H1 (cell line): ENCODE measurements at places on chromosomes 7 and 10. TPM values are rescaled to one million over a fixed set of nuclear protein-coding genes. Genes with fewer than 3 reads are reported as not detected.

DNA sequence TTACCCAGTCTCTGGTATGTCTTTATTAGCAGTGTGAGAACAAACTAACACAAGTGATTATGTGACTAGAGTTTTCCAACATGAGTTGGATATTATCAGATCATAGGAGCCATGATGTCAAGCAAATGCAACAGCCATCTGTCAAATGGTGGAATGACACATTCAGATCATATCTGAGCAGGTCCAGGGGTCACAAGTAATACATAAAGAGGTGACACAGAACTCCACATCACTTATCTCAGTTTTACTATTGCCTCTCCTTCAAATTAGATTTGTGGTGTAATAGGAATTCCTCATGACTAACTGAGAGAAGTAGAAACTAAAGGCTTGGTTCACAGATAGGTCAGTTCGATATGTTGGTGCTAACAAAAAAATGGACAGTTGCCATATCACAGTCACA, 12.2 kb upstream of the SAMD9L start:
- no peaks in the 10 kb centered on the region for H3K36me3 ChIP-seq
- DNase-seq, result no peak
- no peak overlapping the region for H3K4me3 ChIP-seq
- H3K27me3 ChIP-seq, result no peaks in the 10 kb centered on the region

- no peaks in the 10 kb centered on the region for H3K4me1 ChIP-seq
- H3K27me3 ChIP-seq, result no peaks in the 10 kb centered on the region
- H3K27ac ChIP-seq, result no peak overlapping the region
Measured at GRCh38 chr10:26454891-26455290, 16.8 kb downstream of the APBB1IP start.

- H3K36me3 ChIP-seq, result no peaks in the 10 kb centered on the region
Measured at GRCh38 chr10:34078017-34078744, 736.9 kb downstream of the PARD3 start.

SPDYE5 gene
- total RNA-seq, result not detected in 2 replicates

- no peaks in the 10 kb centered on the region for H3K36me3 ChIP-seq
- no peaks in the 10 kb centered on the region for H3K27me3 ChIP-seq
- H3K4me3 ChIP-seq, result no peak overlapping the region
- H3K4me1 ChIP-seq, result peaks cover 12% of the 10 kb centered on the region
Measured at GRCh38 chr10:77149706-77150105, 487.9 kb downstream of the KCNMA1 start.

GRCh38 chr7:113144817-113145216, 26.5 kb upstream of the SMIM30 start:
- no peak overlapping the region for H3K4me3 ChIP-seq
- no peaks in the 10 kb centered on the region for H3K4me1 ChIP-seq
- H3K27me3 ChIP-seq, result no peaks in the 10 kb centered on the region
- H3K27ac ChIP-seq, result no peak overlapping the region

DNA sequence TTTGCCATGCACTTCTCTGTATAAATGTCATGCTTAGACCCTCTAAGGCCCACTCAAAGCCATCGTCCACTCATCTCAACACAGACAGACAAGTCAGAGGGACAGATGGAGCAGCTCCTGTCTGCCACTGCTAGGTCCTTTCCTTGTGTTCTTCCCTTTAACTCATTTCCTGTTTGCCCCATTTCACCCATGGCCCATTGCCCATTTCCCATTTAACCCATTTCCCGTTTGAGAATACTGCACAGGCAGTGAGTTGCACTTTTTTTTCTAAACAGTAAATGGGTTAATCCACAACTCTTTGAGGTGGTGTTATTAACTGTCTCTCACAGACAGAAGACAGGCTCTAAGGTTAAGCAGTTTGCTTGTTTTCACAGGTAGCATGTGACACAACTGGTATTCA, 179.3 kb downstream of the NPSR1 start:
- no peak overlapping the region for H3K4me3 ChIP-seq
- no peak for DNase-seq
- no peak overlapping the region for H3K27ac ChIP-seq
- H3K36me3 ChIP-seq, result no peaks in the 10 kb centered on the region
- peaks cover 2% of the 10 kb centered on the region; the same call in 1 of the 2 replicates for H3K4me1 ChIP-seq
- no peaks in the 10 kb centered on the region for H3K27me3 ChIP-seq

GRCh38 chr10:36888925-36889573, 236.3 kb upstream of the ANKRD30A start:
- H3K27me3 ChIP-seq, result no peaks in the 10 kb centered on the region
- DNase-seq, result peak; percentile 73
- no peaks in the 10 kb centered on the region for H3K36me3 ChIP-seq
- no peak overlapping the region for H3K4me3 ChIP-seq
- no peaks in the 10 kb centered on the region for H3K4me1 ChIP-seq
- H3K27ac ChIP-seq, result no peak overlapping the region

LRIT1 gene
- total RNA-seq, result not detected in 2 replicates

GRCh38 chr7:47285860-47286491, 295.9 kb downstream of the TNS3 start:
- peaks cover 7% of the 10 kb centered on the region; the same call in 1 of the 2 replicates for H3K36me3 ChIP-seq
- no peak overlapping the region for H3K4me3 ChIP-seq
- H3K27me3 ChIP-seq, result no peaks in the 10 kb centered on the region
- no peak for DNase-seq
- no peak overlapping the region for H3K27ac ChIP-seq

GRCh38 chr10:29174389-29174788, 114.5 kb upstream of the LYZL1 start:
- no peak for DNase-seq
- no peaks in the 10 kb centered on the region for H3K4me1 ChIP-seq
- H3K27ac ChIP-seq, result no peak overlapping the region
- H3K36me3 ChIP-seq, result no peaks in the 10 kb centered on the region; the same call in 1 of the 2 replicates
- H3K4me3 ChIP-seq, result no peak overlapping the region
- no peaks in the 10 kb centered on the region for H3K27me3 ChIP-seq

- H3K27me3 ChIP-seq, result no peaks in the 10 kb centered on the region
- no peak for DNase-seq
- H3K4me3 ChIP-seq, result no peak overlapping the region
- H3K4me1 ChIP-seq, result no peaks in the 10 kb centered on the region
Measured at GRCh38 chr7:19971956-19972355, 198.5 kb upstream of the TMEM196 start.

SPDYE11 gene
- not detected in 2 replicates for total RNA-seq

FAM13C gene
- total RNA-seq, result 0.23 and 0.56 TPM in 2 replicates

DNA sequence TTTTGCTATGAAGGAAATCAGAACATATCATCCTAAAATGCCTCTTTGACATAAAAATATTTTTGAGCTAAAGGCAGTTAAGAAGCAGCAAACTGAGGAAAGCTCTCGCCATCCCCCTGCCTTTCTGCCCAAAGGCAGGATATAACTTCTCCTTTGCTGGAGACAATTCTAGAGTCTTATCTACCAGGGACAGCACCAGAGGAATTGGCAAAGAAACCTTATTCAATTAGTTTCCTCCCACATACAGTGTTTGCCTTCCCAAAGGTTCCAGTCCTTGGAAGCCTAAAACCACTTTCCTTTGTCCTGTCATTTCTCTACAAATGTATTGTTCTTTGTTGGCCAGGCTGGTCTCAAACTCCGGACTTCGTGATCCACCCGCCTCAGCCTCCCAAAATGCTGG, 33.7 kb downstream of the MASTL start:
- no peaks in the 10 kb centered on the region for H3K27me3 ChIP-seq
- no peak overlapping the region for H3K27ac ChIP-seq
- DNase-seq, result no peak

ANKRD61 gene
- total RNA-seq, result 0.32 and 0.42 TPM in 2 replicates

- H3K27ac ChIP-seq, result no peak overlapping the region
- H3K27me3 ChIP-seq, result no peaks in the 10 kb centered on the region
- no peak overlapping the region for H3K4me3 ChIP-seq
- no peaks in the 10 kb centered on the region for H3K36me3 ChIP-seq
- H3K4me1 ChIP-seq, result no peaks in the 10 kb centered on the region
Measured at GRCh38 chr7:124440081-124440480, 325.5 kb downstream of the GPR37 start.

GDF2 gene
- not detected in 2 replicates for total RNA-seq

VKORC1L1 gene
- 43.9 and 45.3 TPM in 2 replicates for total RNA-seq

- DNase-seq, result no peak
- H3K4me1 ChIP-seq, result no peaks in the 10 kb centered on the region
- H3K27me3 ChIP-seq, result no peaks in the 10 kb centered on the region
- no peak overlapping the region for H3K27ac ChIP-seq
Measured at GRCh38 chr7:31885171-31885570, 185.0 kb downstream of the PDE1C start.

PODXL gene
- 925 and 945 TPM in 2 replicates for total RNA-seq

GRCh38 chr7:34225193-34225592, 319.9 kb downstream of the BMPER start:
- no peaks in the 10 kb centered on the region for H3K36me3 ChIP-seq
- H3K4me3 ChIP-seq, result no peak overlapping the region
- H3K4me1 ChIP-seq, result peaks cover 8% of the 10 kb centered on the region
- no peak overlapping the region for H3K27ac ChIP-seq

DNA sequence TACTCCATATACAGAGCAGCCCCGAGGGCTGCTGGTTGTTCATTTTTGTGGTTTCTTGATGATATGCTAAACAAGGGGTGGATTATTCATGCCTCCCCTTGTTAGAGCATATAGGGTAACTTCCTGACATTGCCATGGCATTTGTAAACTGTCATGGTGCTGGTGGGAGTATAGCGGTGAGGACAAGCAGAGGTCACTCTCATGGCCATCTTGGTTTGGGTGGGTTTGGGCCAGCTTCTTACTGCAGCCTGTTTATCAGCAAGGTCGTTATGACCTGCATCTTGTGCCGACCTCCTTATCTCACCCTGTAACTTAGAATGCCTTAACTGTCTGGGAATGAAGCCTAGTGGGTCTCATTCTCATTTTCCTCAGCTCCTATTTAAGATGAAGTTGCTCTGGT, 31.3 kb downstream of the GNAT3 start:
- no peaks in the 10 kb centered on the region for H3K27me3 ChIP-seq
- no peak for DNase-seq
- H3K36me3 ChIP-seq, result no peaks in the 10 kb centered on the region
- H3K4me3 ChIP-seq, result no peak overlapping the region

SLC13A1 gene
- total RNA-seq, result not detected in 2 replicates
